ENCODE measurements at places on chromosomes 2 and 18.

GRCh38 chr2:219344751-219345430, 12.3 kb upstream of the RESP18 start:
- DNase-seq: no peak

DNA sequence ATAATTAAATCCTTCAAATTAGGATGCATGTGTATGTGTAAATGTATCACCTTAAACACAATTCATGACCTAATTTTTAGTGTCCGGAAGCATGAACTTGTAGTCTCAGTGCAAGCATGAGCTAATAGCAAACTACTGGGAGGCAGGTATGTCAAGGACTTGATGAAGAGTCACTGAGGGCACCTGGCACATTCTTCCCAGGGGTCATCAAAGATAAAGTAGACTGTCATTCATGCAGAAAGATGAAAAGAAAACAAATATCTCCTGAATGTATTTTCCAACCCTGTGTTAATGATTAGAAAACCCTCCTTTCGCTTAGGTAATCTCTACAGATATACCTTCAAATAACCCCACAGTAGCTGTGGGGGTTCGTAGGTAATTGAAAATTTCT, 234.9 kb downstream of the SOCS6 start:
- no peak for DNase-seq

GRCh38 chr2:184162426-184162825, 435.9 kb upstream of the ZNF804A start:
- no peak for DNase-seq

GRCh38 chr2:238322001-238322411, 1.7 kb downstream of the TRAF3IP1 start:
- DNase-seq: no peak

DNA sequence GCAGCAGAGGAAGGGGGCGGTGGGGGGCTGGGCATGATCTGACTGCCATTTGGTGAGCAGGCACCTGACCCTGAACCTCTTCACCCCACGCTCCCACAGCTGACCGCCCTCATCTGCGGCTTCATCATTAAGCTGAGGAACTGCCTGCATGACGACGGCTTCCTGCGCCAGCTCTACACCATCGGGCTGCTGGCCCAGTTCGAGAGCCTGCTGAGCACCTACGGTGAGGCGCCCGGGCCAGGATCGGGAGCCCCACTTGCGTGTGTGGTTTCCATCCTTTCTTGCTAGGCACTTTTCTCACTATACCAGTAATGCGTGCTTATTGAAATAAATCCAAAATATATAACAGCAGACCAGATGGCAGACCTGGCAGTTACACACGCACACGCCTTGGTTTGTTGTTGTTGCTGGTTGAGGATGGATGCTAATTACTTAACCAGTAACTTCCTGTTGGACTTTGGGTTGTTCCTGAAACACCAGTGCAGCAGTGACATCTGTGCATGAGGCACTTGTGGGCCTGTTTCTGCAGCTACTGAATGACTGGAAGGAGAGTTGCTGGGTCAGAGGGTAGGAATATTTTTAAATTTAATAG, 43.7 kb downstream of the COA5 start:
- no peak for DNase-seq

GRCh38 chr18:44802508-44802907, 121.8 kb downstream of the SETBP1 start:
- DNase-seq: no peak

DNA sequence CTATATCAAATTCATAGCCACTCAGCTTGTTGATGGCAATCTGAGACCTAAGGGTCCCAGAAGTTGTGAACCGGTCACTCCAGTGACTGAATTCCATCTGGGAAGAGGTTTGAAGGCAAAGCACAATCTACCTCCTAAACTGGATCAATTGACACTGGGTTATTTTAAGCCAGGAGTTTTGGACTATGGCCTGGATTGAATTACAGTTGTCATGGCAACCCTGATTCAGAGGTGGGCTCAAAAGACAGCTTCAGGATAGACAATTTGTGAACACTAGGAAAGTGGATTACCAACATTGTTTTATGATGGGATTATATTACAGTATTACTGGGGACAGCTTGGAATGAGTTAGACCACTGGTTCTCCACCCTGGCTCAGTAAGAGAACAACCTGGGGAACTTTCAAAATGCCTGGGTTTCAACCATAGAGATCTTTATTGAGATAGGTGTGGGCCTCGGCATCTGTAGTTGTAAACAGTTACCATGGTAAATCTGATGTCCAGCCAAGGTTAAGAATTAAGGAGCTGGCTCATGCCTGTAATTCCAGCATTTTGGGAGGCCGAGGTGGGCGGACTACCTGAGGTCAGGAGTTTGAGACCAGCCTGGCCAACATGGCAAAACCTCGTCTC, 58.8 kb downstream of the MFSD6 start:
- DNase-seq: no peak

DNA sequence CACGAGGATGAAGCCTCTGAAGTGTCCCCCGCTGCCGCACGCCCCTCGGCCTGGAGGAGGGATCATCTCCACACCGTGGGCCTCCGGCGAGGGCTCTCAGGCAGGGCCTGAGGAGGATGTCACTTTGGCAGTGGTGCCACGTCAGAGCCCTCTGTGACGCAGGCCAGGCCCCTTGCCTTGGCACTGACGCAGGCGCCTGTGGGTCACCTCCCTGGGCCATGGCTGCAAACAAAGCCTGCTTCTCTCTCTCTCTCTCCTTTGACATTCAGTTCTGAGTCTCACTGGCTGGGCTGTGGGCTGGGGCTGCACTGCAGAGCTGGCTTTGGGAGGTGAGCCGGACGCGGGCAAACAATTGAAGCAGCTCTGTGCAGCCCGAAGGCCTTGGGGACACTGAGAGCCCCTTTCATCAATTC, 273.7 kb downstream of the TWIST2 start:
- DNase-seq: no peak

GRCh38 chr2:74551942-74552913, 1.5 kb downstream of the LOXL3 start:
- DNase-seq: no peak

DNA sequence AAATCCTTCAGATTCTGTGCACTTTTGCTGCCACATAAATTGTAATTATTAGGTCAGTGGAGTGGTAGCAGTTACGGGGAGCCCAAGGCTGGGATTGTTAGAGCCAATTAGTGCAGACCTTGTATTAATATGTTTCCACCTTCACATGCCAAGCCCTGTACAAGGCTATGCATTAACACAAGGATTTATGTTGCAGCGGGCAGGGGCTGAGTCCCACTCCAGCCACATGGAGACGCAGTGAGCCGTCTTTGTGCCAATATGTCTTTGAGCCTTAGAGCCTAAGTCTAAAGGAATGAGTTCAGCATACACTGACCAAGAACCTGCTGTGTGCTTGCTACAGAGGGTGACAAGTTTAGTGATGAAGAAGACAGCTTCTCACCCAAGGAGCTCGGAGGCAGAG, 238.2 kb downstream of the TSN start:
- DNase-seq: no peak

DNA sequence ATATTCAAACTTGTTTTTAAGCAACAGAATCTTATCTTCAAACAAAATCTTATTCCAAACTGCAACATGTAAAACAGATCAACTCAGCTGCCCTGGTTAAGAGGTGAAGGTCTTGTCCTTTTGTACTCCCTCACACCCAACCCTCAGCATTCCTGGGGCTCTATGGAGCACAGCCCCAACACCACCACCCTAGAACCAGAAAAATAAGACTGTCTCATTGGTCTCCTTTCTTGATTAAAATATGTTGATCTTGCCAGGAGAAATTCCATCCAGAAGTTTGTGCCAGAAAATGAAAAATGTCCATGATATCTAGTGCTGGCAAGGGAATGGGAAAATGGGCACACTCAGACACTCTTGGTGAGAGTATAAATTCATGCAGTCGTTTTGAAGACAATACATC, 62.1 kb upstream of the TMEM17 start:
- no peak for DNase-seq

DNA sequence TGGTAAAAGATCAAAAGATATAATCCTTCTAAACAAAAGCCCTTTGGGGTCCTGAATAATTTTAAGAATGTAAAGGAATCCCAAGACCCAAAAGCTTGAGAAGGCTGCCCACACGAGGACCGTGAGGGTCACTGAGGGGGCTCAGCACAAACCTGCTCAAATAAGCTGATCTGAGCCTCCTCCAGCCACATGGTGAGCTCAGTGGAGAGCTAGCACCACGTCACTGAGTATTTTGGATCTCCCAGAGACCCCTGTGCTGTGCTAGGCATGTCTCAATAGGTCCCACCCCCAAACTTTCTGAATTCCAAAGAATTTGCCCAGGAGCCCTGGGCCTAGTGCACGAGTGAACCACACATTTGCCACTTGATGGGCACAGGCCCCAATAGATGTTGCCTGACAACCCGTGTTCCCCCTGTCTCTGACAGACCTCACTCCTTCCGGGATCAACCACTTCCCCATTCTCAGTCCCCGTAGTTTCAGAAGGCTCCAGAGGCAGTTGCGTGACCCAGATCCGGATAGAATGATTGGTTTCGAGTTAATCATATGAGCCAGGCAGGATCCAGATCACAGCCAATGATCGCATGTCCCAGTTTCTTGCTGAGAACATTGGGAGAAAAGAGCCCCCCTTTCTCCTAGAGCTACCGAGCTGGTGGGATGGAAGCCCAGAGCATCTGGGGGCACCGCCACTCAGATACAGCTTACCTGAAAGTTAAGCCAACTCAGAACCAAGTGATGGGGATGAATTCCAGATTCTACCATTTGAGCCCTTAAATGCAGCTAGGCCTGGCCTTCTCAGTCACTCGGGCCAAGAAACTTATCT, 203.8 kb downstream of the TNS1 start:
- DNase-seq: no peak

DNA sequence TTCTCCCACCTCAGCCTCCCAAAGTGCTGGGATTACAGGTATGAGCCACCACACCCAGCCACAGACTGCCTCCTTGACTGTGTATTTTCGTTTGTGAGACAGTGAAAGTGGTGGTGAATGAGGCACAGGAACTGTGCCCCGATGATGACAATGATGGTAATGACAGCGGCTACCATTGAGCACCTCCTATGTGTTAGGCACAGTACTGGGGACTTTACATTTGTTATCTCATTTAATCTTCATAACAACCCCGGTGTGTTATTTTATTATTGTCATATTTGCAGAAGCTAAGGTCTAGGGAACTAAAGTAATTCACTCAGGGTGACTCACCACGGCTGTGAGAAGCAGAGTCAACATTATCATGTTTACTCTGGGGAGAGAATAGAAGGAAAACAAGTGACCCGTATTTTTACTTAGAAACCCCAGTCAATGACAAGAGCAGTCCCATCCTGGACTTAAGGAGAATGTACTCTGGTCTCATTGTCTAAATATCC, 77.6 kb upstream of the ALPP start:
- DNase-seq: no peak

DNA sequence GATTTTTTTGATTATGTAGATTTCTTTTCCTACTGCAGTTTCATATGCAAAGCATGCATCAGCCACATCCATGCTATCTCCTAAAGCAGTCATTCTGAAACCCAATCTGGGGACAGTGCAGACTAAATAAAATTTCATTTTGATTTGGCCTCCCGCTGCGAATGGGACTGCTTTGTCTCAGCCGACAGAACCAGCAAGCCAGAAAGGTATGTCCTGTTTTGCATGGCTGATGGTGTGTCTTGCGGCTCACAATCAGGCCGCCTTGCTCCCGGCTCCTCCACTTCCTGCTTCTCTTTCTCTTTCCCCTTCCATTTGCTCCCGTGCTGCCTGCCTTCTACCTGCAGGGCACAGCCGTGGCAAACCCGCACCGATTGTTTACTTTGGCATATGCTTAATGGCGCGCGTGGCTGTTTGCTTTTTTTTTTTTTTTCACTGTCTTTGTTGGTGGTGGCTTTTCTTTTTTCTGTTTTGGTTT, 419.6 kb upstream of the POU3F3 start:
- DNase-seq: peak; percentile 41

DNA sequence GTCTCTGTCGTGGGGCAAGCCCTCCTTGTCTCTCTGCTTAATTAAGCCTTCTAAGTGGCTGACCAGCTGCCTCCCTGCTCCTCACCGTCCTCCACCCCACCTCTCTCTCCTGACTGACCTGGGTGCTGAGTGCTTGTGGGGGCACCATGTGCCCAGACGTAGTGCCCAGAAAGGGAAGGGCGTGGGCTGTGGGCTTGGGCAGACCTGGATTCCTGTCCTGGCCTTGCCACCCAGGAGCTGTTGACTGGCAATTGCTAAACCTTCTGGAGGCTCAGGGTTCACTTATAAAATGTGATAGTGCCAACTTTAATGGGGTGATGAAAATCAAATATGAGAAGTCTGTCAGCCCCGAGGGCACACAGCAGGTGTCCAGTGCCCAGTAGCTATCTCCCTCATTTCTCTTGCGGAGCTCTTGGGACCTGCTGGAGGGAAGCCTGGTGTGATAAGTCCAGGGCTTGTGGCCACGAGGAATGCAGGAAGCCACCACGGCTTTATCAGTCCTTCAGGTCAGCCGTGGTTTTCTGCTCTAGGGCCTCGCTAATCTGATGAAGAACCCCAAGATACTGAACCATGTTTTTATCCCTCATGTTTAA, 22.0 kb upstream of the INHBB start:
- no peak for DNase-seq

GRCh38 chr18:38539856-38540255, 974.3 kb upstream of the CELF4 start:
- DNase-seq: no peak

GRCh38 chr18:62832282-62832681, 116.9 kb downstream of the PHLPP1 start:
- no peak for DNase-seq

- DNase-seq: no peak
Measured at GRCh38 chr2:218852911-218853667, 6.5 kb upstream of the WNT6 start.

DNA sequence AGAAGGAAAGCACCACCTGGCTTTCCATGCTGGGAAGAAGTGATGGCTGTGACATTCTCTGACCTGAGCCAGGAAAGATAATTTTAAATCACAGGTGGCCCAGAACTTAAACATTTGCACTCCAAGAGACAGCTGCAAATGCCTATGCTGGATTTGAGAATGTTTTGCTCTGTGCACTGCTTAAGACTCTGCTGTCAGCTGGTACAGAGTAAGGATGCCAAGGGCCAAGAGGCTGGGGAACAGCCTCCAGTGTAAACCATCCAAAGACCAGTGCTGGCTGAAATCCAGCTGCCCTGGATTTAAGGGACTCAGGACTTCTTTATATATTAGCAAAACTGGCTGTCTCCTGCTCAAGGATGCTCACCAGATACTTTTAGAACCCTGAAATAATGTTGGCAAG, 3.9 kb downstream of the HOXD8 start:
- no peak for DNase-seq
